Activated T-cell treated with anti-CD3 and anti-CD28 coated beads, Interleukin-2, amount 50 U/mL, for 48 hours (primary cell): ENCODE measurements at places on chromosomes 7 and 10.

DNA sequence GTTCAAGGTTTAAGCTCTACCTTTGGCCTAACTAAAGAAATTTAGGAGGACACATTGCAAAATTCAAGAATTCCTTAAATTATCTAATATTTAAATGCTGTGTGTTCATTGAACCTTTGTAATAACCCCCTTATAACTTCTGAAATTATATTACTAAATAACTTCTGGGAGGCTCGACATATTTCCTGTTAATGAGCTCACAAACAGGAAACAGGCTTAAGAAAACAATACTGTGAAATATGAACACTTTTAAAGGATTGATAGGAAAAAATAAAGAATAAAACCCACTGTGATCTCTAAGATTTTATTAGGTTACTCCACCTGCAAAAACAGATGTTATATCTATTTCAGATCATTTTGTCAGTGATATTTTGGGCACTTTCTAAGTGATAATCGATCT lies 74.1 kb downstream of the FOXP2 start:
- no peak for DNase-seq

GRCh38 chr7:12493863-12494686 lies 76.4 kb upstream of the SCIN start:
- no peak for DNase-seq

GRCh38 chr7:92685136-92686042 lies 95.2 kb upstream of the FAM133B start:
- DNase-seq = peak; percentile 63

GRCh38 chr10:99341860-99342490 lies 12.8 kb downstream of the CNNM1 start:
- DNase-seq = no peak

DNA sequence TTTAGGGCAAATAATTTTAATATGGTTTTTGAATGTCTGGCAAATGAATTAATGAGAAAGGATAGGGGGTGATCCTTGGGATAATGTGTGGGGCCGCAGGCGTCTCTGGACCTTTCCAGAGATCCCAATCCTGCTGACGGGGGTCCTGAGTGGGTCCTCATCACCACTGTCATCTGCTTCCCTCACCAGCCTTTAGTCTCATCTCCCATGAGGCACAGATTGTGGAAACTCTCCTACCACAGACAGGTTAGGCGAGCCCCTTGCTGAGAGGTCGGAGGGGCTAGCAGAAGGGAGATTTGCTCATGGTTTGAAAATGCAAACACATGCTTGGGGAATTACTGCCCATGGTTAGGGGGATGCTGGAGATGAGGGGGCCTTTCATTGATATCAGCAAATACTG lies 484.6 kb downstream of the RPS24 start:
- no peak for DNase-seq

DNA sequence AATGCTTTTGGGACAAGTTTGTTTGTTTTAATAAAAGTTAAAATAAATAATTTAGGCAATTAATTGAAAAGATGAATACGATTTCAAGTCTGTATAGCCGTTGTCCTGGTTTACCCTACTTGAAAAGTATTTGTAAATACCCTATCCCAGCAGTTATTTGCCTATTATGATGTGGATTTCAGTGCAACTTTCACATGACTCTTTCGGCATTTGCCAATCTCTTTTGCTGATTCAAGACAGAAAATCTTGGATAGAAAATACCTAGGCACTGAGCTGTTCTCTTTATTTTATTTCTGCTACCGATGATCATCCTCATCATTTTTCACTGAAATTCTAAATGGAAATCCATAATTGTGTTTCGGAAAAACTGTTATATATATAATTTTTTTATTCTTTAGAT lies 125.9 kb upstream of the FZD8 start:
- DNase-seq = no peak
